ENCODE measurements at places on chromosomes 6 and 20.

DNA sequence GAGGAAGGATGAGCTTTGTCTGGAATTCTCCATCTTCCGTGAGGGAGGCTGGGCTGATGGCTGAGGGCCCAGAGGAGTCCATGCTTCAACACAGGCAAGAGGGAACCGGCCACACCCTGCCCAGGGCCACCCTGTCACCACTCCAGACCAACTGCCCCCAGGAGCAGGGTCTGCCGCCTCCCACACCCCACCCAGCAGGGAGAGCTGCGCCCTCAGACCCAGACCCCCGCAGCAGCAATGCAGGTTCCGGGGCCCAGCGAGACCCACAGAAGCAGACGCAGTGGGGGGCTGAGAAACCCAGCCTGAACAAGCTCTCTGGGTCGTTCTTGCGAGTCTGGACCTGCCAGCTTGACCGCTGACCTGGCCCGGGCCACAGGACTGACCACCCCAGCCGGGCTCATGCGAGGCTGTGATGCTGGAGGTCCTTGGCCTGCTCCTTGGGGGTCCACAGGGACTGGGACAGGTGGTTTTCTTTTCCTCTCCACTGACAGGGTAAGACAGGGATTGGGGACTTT is 25.0 kb downstream of the FRMD1 start:
- no peak for DNase-seq

DNA sequence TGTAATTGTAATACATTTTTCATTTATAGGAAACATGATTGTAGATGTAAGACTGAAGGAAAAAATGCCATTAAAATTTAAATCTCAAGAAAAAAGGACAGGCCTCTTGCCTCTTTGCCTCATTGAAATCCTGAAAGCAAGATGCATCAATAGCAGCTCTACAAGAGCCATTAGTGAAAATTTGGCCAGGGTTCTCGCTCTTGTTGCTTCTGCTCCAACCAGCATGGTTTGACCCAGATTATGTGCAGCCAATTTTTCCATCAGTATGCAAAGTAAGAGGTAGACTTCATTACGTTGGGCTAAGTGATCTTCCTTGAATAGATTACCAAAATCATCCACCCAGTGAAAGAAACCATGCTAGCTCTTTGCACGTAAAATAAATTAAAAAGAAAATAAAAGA is 106.6 kb downstream of the SGK1 start:
- DNase-seq = no peak

DNA sequence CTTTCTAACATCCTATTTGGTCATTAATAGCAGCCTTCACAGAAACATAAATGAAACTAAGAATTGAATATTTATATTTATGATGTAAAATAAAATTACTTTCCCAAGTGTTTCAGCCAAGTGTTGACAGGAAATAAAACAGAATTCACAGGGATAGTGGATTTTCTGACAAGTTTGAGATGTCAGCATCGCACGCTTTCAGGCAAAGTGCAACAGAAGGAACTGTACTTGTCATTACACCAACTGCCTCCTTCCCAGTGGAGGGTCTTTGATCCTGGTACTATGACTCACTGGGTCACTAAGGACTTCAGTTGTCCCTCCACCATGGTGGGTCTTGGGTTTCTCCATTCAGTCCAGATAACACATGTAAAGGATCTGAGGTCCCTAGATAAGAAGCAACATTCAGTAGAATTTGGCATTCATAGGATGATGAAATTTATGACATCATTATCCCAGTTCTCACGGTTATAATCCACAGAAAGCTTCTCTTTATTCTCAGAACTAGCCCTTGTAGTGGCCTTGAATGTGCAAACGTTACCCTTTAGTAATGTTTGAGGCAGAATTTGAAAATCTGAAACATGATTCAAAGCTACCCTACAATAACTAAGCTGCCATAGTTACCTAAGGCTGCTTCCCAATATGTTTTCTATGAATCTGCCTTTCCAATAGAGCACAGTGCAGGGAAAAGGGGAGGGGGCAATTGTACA is 3.8 kb upstream of the TNFAIP3 start:
- no peak for DNase-seq

DNA sequence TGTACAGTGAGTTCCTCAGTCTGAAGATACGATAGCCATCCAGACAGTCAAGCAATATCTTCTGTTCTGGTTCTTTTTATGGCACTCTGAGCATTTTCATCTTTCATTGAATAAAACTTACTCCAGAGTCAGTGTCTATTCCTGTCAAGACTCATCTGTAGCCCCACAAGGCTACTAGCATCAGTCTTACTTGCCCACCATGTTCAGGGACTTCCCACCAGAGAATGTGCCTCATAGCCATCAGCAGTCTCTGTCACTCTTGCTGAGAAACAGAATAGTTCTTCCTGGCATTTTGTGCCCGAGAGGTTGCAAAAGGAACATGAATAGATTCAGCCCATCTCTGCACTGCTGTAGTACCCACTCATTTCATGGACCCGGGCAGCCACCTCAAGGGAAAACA is 12.7 kb upstream of the DCBLD1 start:
- no peak for DNase-seq

DNA sequence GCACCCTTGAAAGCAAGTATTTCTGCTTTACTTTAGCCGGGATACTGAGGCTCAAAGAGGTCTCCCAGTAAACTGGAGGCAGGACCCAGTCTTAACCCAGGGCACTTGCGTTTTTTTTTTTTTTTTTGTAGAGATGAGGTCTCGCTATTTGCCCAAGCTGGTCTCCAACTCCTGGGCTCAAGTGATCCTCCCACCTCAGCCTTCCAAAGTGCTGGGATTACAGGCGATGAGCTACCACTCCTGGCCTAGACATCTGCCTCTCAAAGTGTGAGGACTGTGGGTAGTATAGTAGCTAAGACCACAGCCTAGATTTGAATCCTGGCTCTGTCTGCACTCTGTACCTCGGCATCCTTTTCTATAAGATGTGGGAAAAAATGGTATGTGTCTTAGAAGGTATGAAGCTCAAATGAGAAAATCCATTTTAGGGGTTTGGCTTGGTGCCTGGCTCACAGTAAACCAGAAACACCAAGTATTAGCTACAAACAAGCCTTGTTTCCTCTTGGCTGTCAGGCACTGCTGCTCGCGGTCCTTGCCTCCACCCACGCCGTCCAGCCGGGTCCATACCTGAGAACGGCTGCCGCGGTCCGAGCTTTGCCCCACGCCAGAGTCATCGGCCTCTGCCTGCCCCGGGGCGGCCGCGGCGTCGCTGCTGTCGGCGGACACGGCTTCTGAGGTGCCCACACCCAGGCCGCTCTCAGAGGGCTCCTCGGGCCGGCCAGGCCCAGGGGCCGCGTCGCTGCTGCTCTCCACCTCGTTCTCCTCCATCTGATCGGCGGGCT is 1.2 kb downstream of the ZNF335 start:
- no peak for DNase-seq

DNA sequence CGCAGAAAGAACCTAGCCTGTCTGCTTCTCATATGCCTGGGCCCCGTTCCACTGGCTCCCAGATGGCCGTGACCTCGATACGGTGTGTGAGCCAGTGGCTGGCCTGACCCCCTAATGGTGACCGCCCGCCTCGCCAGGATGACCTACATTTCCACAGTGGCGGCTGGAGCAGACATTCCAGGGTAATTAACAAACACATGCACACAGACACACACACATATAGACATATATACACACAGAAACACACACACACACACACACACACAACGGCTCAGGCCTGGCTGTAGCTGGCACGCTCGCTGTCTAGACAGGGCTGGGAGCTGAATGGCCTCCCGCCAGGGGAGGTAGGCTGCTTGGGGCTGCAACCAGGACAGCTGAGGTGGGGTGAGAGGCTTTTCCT is 227.1 kb downstream of the ANKRD60 start:
- no peak for DNase-seq

DNA sequence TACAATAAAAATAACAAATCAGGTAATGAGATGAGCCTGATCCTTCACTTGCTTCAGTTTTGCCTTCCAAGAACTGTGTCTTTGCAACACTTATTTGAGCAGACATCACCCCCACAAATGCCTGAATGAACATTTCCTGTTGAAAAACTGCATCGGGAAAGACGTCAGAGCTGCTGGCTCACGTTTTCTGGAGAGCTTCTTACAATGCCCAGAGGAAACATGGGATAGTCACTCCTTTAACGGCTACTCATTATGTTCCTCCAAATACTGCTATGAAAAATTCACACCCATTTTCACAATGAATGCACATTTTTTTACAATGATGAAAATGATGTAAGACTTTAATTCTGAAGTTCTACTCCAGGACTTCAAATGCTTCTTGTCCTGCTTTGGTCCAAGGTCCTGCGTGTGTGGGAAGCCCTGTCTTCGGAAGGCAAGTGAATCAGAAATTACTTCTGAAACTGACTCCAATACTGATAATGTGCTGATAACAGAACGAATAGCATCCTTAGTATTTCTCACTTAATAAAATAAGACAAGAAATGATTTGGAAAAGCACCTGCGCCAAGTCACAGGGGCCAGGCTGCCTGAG is 238.0 kb downstream of the ANKRD60 start:
- no peak for DNase-seq

GRCh38 chr6:159116343-159116742 is 52.9 kb upstream of the FNDC1 start:
- no peak for DNase-seq

- no peak for DNase-seq
These were observed 19.1 kb upstream of the TMEM217 start for GRCh38 chr6:37277001-37277409.

DNA sequence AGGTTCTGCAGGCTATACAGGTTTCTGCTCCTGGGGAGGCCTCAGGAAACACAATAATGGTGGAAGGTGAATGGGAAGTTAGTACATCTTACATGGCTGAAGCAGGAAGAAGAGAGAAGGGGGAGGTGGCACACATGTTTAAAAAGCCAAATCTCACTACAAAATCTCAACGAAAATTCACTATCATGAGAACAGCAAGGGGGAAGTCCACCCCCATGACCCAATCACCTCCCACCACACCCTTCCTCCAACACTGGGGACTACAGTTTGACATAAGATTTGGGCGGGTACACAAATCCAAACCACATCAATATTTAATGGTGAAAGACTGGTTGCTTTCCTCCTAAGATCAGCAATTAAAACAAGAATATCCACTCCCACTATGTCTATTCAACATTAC is 13.8 kb upstream of the POLR1H start:
- no peak for DNase-seq

- DNase-seq = no peak
These were observed 43.8 kb downstream of the RALGAPA2 start for GRCh38 chr20:20668639-20669038.

GRCh38 chr6:129206821-129207220 is 323.9 kb downstream of the LAMA2 start:
- DNase-seq = no peak

DNA sequence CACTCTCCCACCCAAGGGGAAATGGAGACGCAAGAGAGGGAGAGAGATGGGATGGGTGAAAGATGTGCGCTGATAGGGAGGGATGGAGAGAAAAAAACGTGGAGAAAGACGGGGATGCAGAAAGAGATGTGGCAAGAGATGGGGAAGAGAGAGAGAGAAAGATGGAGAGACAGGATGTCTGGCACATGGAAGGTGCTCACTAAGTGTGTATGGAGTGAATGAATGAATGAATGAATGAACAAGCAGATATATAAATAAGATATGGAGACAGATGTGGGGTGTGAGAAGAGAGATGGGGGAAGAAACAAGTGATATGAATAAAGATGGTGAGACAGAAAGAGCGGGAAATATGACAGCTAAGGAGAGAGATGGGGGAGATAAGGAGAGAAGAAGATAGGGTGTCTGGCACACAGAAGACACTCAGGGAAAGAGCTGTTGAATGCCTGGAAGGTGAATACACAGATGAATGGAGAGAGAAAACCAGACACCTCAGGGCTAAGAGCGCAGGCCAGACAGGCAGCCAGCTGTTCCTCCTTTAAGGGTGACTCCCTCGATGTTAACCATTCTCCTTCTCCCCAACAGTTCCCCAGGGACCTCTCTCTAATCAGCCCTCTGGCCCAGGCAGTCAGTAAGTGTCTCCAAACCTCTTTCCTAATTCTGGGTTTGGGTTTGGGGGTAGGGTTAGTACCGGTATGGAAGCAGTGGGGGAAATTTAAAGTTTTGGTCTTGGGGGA is 754 bp downstream of the TNF start:
- DNase-seq = no peak

DNA sequence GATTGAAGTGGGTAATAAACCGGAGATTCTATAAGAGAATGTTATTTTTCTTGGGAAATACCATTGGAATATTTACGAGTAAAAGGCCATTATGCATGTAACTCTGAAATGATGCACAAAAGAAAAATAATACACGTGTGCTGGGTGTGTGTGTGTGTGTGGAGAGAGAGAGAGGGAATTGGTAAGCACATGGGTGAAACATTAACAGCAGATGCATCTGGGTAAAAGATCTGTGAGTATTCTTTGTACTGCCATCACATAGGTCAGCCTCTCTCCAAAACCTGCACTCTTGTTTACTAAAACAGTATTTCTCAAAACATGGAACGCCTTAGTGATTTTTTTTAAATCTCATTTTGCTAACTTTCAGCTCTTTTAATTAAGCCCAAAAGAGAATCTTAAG is 28.9 kb downstream of the EYA2 start:
- DNase-seq = no peak

DNA sequence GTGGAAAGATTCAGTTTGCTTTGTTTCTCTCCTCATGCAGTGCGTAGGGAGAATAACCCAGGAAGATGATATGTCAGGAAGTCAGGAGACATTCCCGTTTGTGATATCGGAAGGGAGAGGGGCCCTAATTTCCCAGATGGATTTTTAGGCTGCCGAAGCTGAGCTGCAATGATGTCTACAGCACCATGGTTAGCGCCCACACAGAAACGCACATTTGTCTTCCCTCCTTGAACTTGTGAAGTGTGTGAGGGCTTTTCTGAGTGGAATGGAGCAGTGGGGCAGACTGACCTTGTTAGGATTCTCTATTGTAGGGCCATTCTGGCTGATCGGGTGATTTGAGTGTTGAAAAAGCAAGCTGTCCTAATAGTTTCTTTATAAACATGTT is 191.3 kb upstream of the ARG1 start:
- DNase-seq = no peak

DNA sequence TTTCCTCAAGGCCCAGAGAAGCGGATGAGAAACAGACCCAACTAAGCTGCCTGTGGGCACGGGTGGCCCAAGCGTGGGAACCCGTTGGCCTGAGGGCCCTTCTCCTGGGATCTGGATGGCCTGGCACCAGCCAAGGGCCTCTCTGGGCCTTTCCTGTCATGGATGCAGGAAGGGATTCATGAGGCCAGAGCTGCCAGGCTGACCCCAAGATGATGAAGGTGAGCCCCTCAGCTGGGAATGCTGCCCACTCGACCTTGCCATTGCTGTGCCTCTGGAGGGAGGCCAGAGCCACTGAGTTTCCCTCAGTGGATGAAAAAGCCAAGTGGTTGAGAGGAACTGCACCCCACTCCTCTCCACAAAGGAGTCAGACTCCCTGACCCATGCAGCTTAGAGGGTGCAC is 171.2 kb downstream of the VEGFA start:
- DNase-seq = no peak

GRCh38 chr20:4606051-4606450 is 115.7 kb upstream of the PRND start:
- no peak for DNase-seq
